ENCODE measurements at places on chromosomes 2 and 18. TPM values are rescaled to one million over a fixed set of nuclear protein-coding genes. Genes with fewer than 3 reads are reported as not detected.

GRCh38 chr18:41818381-41819355, 136.4 kb upstream of the PIK3C3 start:
- no peaks in the 10 kb centered on the region for H3K36me3 ChIP-seq
- no peaks in the 10 kb centered on the region for H3K4me1 ChIP-seq
- H3K27me3 ChIP-seq, result no peaks in the 10 kb centered on the region
- no peak overlapping the region for H3K4me3 ChIP-seq

DNA sequence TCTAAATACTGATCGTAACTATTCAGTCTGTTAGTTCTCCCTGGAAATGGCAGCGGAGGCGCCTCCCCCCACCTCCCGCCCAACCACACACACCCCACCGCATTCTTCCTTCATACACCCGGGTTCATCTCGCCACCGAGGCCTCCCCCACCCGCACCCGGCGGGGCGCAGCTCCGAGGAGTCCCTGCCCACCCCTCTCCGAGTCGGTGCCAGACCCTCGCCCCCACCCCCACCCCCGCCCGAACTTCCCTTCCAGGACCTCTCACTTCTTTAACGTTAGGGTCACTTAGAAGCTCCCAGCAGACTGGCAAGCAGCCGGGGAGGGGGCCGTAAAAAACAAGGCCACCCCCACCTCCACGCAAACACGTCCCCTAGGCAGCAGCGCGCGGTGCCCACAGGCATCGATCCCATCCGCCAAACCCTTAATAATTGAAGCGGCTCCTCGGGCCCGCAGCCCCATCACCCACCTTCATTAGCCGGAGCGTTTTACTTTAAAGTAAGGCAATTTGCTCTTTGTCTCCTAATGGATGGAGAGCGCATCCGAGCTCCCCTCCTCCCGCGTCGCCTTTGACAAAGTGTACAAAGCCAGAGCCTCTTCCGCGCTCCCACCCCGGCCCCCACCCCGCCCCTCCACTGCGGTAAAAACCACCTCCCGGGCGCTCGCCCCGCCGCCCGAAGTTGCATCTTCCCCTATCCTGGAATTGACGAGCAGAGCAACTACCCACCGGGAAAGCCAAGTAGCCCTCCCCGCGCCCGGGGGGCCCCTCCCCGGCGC, 624 bp downstream of the ZNF516 start:
- peak; percentile 37 for DNase-seq
- no peaks in the 10 kb centered on the region for H3K36me3 ChIP-seq
- no peaks in the 10 kb centered on the region for H3K27me3 ChIP-seq
- H3K4me1 ChIP-seq, result peaks cover 27% of the 10 kb centered on the region

DNA sequence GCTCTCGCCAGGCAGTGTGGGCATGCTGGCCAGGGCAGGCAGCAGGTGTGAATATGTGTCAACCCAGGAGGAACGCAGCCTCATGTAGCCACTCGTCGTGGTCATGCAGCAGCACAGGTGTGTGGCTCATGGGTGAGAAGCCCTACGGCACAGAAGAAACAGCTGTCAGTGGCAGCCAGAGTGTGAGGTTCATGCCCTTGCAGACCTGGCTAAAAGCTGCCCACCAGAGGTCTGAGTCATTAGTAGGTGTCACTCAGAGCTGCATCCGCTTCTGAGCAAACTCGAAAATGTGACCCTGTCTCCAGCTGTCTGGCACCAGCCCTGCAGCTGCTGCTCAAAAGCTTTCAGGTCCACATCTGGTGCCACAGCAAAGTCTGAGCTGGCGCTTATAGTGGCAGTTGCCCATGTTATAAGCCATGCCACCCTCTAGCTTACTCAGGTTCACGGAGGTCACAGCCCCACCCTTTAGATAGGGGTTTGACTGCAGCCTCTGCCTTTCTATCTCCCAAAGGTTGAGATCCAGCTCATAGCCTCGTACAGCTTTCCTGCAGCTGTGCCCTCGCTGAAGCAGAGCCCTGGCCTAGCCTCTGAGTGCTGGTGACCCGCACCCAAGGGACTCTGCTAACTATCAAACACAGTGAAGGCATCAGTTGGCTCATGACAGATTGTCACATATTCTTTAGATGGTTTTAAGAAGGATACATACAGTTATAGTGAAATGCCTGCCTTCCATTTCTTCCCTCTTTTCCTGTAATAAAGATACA, 195.0 kb downstream of the CCDC102B start:
- no peaks in the 10 kb centered on the region for H3K27me3 ChIP-seq
- no peak for DNase-seq

GRCh38 chr2:71659868-71660518, 206.6 kb downstream of the DYSF start:
- no peaks in the 10 kb centered on the region for H3K4me1 ChIP-seq
- no peaks in the 10 kb centered on the region for H3K27me3 ChIP-seq
- peaks cover 21% of the 10 kb centered on the region for H3K36me3 ChIP-seq
- DNase-seq, result no peak
- no peak overlapping the region for H3K27ac ChIP-seq

PDCD1 gene
- 1.3 TPM for total RNA-seq

DNA sequence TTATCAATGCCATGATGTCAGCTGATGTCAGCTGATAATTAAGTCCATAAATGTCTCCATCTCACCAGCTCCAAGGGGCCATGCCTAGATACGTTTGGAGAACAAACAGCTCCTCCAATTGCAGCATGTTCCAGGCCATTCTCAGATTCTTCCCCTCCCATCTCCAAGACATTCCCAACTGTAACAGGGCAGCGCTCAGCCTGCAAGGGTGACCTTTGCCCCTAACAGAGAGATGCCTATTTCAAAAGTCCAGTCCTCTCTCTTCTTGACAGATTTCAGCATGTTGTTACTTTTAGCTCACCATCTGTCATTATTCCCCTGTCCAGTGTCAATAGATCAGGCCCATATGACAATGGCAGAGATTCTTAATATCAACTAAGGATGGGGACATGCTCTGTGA, 9.9 kb downstream of the PSD4 start:
- DNase-seq, result no peak
- no peak overlapping the region for H3K4me3 ChIP-seq
- peaks cover 3% of the 10 kb centered on the region for H3K4me1 ChIP-seq
- H3K36me3 ChIP-seq, result no peaks in the 10 kb centered on the region
- H3K27ac ChIP-seq, result no peak overlapping the region
- no peaks in the 10 kb centered on the region for H3K27me3 ChIP-seq

PDE1A gene
- 12.8 TPM for total RNA-seq

DNA sequence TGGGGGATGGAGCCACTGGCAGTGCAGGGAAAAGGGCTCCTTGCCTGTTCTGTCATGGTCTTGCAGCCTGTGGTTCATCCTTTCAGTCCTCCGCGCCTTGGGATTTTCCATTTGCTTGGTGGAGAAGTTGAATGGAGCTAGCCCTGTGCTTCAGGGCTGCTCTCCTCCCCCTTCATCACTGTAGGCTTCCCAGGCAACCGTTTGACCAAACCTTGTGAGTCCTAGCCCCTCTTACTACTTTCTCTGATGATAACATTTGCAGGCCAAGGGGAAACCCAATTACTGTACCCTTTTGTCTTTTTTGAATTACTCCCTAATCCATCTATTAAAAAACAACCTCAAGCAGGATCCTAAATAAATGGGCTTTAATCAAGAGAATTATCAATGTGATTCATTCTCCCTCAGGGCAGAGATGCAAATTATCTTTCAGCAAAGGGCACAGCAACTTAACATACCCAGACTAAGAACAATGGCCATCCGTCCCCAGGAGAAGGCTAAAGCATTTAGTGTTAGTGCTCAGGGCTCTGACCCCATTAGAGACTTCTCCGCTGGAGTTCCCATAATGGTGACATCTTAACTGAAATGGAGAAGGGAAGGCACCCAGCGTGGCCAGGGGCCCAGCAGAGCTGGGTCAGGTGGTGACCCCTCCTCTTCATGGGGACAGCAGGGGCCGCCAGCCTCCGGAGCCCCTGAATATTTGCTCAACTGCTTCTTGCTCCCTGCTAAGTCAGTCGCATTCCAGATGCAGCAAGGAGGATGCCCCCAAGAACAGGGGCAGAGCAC, 40.7 kb downstream of the RHOB start:
- H3K4me1 ChIP-seq, result peaks cover 27% of the 10 kb centered on the region
- DNase-seq, result no peak
- no peak overlapping the region for H3K4me3 ChIP-seq
- H3K27ac ChIP-seq, result no peak overlapping the region
- H3K36me3 ChIP-seq, result no peaks in the 10 kb centered on the region

GRCh38 chr2:160278879-160279177, 78.8 kb upstream of the ITGB6 start:
- H3K27ac ChIP-seq, result peak overlapping the region; percentile 50
- H3K36me3 ChIP-seq, result peaks cover 94% of the 10 kb centered on the region
- no peak overlapping the region for H3K4me3 ChIP-seq
- peaks cover 22% of the 10 kb centered on the region for H3K4me1 ChIP-seq
- peak; percentile 36 for DNase-seq

GRCh38 chr2:207801259-207801658, 31.6 kb upstream of the FZD5 start:
- no peak for DNase-seq
- no peaks in the 10 kb centered on the region for H3K27me3 ChIP-seq
- no peaks in the 10 kb centered on the region for H3K36me3 ChIP-seq
- H3K27ac ChIP-seq, result no peak overlapping the region

CCDC74A gene
- 1.2 TPM for total RNA-seq

- no peak for DNase-seq
- no peaks in the 10 kb centered on the region for H3K27me3 ChIP-seq
- H3K4me1 ChIP-seq, result no peaks in the 10 kb centered on the region
- H3K36me3 ChIP-seq, result no peaks in the 10 kb centered on the region
- no peak overlapping the region for H3K27ac ChIP-seq
Measured at GRCh38 chr18:59484131-59484530, 125.1 kb upstream of the LMAN1 start.

PAX8 gene
- not detected for total RNA-seq

SERPINB3 gene
- not detected for total RNA-seq

GRCh38 chr18:37559194-37559593, 6.4 kb downstream of the CELF4 start:
- H3K4me3 ChIP-seq, result no peak overlapping the region
- no peaks in the 10 kb centered on the region for H3K4me1 ChIP-seq
- H3K27me3 ChIP-seq, result peaks cover 59% of the 10 kb centered on the region

RRM2 gene
- 1.5 TPM for total RNA-seq

DNA sequence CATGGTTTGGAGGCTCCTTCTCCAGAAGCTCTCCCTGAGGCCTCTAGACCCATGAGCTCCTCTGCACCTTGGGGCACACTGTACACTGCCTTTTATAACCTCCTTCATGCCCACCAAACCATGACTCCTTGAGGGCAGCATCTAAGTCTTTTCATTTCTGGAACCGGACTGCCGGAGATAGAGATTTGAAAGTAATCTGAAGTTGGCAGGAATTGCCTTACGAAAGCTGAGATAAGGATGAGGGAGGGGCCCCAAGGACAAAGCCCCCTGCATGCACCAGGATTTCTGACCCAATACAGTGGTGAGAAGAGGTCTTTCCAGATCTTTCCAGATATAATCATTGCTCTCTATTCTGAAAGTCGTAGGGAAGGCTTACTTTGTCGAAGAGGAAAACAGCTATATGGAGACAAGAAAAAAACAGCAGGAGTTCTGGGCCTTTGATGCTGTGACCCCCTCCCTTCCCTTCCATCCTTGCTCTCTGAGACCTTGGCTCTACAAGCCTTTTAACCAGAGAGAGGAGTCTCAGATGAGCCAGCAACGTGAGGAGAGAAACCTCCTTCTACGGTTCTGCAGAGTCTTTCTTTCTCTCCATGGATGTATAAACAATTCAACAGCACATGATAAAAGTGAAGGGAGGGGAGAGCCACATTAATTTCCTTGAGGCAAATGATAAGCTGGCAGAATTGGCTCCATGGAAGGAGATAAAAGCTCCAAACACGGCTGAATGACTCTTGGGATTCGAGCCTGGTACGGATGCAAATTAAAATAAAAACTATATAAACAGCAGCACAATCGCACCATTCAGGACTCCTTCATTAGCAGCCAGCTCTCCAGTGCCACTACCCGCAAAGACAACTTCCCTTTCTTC, 88.0 kb upstream of the RTN4 start:
- DNase-seq, result no peak
- no peaks in the 10 kb centered on the region for H3K27me3 ChIP-seq
- H3K27ac ChIP-seq, result no peak overlapping the region
- H3K36me3 ChIP-seq, result no peaks in the 10 kb centered on the region

DYSF gene
- 100 TPM for total RNA-seq

DNA sequence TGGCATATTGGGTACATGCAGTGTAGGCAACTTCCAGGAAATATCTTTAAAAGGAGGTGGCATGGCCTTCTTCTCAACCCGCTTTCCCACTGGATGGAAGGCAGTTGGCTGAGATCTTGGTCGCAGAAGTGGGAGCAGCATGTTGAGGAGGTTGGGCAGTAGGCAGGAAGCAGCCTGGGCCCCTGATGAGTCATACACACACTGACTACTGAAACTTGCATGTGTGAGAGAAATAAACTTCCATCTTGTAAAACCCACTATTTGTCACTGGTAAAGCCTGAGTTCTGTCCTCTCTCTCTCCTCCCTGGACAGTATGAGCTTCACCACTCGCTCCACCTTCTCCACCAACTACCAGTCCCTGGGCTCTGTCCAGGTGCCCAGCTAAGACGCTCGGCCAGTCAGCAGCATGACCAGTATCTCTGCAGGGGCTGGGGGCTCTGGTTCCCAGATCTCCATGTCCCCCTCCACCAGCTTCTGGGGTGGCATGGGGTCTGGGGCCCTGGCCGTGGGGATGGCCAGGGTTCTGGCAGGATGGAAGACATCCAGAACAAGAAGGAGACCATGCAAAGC, 233.8 kb upstream of the SPRED2 start:
- H3K36me3 ChIP-seq, result no peaks in the 10 kb centered on the region
- no peak overlapping the region for H3K4me3 ChIP-seq
- peaks cover 3% of the 10 kb centered on the region for H3K27me3 ChIP-seq
- no peak overlapping the region for H3K27ac ChIP-seq
- DNase-seq, result no peak

DNA sequence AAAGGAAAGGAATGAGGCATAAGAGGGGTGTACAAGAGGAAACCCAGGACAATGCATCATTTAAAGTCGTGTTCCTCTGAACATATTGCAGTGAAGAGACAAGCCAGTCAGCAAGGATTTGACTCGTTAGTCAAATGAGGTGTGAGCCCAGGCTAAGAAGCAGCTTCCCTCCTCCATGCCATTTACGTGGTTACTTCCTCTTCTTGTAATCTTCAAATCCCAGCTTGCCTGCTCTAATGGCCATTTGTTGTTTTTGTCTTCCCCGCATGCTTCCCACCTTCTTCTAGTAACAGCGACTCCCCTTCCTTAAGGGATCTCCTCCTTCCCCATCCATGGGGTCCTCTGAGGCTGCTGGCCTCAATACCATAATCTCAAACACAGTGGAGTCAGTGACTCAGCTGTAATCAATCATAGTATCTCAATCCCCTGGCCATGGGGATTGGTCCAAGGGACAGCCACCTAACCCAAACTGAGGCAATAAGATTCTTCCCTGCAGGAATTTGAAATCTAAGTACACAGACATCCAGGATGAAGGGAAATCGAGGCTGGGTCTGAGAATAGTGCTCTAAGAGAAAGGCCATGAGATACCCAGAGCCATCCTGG, 37.6 kb downstream of the SLC14A1 start:
- H3K27me3 ChIP-seq, result no peaks in the 10 kb centered on the region
- no peak for DNase-seq
- H3K27ac ChIP-seq, result no peak overlapping the region
- no peaks in the 10 kb centered on the region for H3K36me3 ChIP-seq
- peaks cover 38% of the 10 kb centered on the region for H3K4me1 ChIP-seq
- H3K4me3 ChIP-seq, result no peak overlapping the region

- no peaks in the 10 kb centered on the region for H3K36me3 ChIP-seq
- H3K27me3 ChIP-seq, result no peaks in the 10 kb centered on the region
- H3K27ac ChIP-seq, result no peak overlapping the region
- no peak overlapping the region for H3K4me3 ChIP-seq
- DNase-seq, result no peak
Measured at GRCh38 chr18:30925795-30926194, 116.7 kb downstream of the DSC3 start.

ZNF521 gene
- total RNA-seq, result 10.5 TPM

GRCh38 chr2:124254621-124255020, 229.5 kb downstream of the CNTNAP5 start:
- H3K27ac ChIP-seq, result no peak overlapping the region
- no peaks in the 10 kb centered on the region for H3K36me3 ChIP-seq
- no peak overlapping the region for H3K4me3 ChIP-seq

FSHR gene
- 0.21 TPM for total RNA-seq
